NCI-H2171 (cell line): ENCODE measurements at places on chromosomes 2 and 18.

GRCh38 chr18:9824952-9825371 is 60.8 kb upstream of the TXNDC2 start:
- DNase-seq: no peak

DNA sequence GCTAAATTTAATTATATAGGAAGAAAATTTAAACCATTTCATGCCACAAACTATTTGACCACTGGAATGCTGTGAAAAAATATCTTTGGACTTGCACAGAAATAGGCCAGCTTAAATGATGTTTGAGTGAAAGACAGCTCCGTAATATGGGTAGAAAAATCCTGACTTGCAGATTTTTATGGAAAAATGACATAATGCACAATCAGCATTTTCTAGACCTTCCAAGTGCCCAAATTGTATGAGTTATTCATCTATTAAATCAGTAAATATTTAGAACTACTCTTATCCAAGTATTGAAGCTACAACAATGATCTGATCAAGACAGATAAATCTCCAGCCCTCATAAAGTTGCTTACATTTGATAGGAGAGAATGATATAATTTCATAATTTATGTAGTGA is 691.1 kb upstream of the DDX18 start:
- no peak for DNase-seq

DNA sequence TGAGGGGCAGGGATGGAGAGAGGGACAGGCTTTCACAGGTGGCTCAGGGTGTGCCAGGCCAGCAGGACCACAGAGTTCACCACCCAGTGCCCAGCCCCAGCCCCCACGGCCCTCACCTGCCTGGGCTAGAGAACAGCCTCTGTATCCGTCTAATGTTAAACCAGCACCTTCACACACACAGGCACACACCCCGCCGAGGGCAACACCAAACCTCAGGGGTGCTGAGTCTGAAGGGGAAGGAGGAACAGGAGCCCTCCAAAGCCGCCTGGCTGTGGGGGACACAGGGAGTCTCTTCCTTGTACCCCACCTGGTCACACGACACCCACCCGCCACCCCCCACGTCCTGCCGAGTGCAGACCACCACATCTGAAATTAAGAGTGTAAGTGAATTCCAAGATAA is 205.8 kb upstream of the SALL3 start:
- no peak for DNase-seq

- DNase-seq: no peak
Measured at GRCh38 chr2:160499865-160500264, 6.3 kb upstream of the RBMS1 start.

DNA sequence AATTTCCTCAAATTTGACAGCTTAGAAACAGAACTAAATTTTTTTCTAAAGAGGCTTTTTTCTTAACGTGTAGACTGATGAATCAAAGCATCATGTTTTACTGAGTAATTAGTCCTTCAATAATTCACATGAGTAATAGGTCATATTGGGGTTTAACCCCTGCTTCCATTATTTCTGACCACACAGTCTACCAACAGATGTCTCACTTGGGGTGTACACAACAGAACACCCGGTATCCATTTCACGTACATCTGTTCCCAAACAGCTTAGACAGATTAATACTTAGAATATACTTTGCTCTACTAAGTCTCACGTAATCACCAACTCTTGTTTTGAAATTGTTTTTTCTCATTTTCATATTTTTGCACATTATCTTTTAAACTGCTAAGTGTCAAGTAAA is 14.8 kb downstream of the CERKL start:
- DNase-seq: peak; percentile 71

DNA sequence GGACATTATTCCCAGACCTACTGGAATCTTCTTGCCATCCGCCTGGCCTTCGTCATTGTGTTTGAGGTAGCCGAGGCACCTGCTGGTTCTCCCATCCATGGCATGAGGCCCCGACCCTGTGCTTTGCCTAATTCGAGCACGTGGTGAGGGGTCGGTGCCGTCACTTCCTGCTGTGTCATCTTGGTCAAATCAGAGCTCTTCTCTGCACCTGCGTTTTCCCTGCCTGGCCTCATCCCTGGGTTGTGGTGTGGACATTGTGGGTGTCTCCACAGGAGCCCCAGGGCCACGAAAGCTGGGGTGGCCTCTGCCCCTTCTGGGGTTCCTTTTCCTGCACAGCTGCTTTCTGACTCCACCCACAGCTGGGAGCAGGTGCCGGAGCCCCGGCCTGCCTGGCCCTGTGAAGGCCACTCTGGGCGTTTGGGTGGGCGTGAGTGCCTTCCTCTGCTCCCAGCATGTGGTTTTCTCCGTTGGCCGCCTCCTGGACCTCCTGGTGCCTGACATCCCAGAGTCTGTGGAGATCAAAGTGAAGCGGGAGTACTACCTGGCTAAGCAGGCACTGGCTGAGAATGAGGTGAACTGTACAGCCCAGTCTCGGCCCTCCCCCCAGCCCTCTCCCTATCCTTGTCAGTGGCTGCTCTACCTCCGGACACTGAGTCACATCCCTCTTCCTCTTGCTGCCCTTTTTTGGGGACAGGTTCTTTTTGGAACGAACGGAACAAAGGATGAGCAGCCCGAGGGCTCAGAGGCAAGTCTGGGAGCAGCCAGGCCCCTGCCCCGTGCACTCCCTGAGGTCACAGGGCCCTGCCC is 34.9 kb downstream of the ANO7 start:
- DNase-seq: no peak

GRCh38 chr2:234240917-234241316 is 190.4 kb downstream of the SPP2 start:
- no peak for DNase-seq

- DNase-seq: no peak
Measured at GRCh38 chr18:50131591-50131990, 63.4 kb downstream of the MYO5B start.

DNA sequence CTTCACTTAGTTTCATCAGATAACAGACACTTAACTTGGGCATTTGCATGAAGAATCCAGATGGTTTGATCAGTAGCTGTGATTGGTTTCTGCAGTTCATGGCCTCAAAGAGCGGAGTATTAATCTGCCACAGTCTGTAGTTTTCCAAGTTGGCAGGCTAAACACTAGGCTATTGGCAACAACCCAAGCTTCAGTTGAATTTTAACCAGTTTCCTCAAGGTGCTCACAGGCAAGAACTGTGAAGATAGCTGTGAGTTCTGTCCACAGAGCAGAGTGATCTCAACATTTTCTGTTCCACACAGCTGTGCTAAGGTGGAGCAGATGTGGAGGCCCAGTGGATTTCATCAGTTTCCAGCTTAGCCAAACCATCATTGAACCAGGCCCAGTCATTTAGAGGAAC is 469.5 kb upstream of the LINC00305 start:
- no peak for DNase-seq

- no peak for DNase-seq
Measured at GRCh38 chr2:38943784-38944183, 54.1 kb downstream of the ARHGEF33 start.

GRCh38 chr2:191905336-191905735 is 58.4 kb upstream of the CAVIN2 start:
- DNase-seq: no peak

- DNase-seq: no peak
Measured at GRCh38 chr2:15640261-15640711, 48.6 kb downstream of the DDX1 start.

DNA sequence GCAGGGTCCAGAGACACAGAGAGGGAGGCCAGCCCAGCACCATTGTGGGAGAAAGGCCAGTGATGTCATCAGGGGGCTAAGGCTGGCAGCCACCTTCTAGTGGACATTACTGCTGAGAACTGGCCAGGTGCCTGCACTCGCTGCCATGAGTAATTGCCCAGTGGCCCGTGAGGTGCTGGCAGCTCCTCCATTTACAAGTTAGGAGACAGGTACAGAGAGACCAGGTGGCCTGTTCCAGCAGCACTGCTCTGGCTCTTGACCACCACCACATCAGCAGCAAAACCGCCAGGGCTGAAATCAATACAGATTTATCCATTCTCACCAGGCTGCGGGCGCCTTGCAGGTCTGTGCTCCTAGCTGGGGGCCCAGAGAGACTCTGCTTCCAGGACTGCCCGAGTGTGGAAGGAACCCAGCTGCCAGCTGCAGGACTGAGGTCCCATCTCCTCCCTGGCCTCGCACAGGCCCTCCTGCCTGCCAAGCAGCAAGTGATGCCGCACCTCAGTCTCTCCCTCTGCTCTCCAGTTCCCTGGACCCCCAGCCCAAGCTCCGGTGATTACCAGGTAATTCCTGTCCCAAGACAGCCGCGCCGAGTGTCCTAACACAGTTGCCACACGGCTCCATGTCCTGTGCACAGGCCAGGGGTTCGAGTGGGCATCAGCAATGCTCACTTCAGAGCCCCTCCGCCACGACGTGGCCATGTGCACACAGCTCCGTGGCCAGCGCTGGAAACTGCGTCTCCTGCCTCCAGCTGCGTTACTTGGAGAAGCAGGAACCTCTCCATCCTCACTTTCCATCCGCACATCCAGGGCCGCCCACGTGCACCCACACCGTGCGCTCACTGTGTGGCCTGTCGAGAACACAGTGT is 101.0 kb upstream of the CTDP1 start:
- DNase-seq: no peak

DNA sequence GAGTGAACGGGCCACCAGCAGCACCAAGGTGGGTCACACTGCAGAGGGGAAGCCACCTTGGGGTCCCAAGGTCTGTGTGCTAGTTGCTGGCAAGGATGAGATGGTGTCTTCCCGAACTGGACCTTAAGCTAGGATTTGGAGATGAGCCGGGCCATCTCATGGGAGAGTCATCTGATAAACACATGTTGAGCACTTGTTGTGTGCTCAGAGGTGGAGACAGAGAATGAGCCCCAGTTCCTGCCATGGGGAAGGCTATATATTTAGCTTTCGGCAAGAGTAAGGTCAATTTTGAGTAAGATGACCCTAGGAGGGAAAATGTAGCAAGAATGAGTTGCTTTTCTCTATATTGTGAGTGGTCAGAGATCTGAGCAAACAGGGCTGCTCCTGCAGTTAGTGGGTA is 41.4 kb upstream of the RPL31 start:
- no peak for DNase-seq

GRCh38 chr2:72431737-72432136 is 284.1 kb upstream of the CYP26B1 start:
- DNase-seq: no peak

DNA sequence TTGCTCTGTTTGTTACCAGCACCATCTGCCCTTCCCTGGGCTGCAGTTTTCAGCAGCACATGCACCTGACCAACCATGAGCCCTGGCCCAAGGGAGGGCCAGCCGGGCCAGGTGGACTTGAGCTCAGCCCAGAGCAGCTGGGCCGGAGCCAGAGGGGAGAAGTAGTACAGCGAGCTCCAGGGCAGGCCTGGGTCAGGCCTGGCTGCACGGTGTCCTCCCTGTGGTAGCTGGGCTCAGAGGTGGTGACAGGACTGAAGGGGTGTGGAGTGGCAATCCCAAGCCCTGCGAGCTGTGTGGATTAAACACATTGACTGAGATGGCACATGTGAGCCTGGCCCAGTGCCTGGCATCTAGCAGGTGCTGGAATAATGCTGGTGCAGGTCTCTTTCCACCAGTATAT is 222.2 kb downstream of the GLI2 start:
- DNase-seq: no peak

DNA sequence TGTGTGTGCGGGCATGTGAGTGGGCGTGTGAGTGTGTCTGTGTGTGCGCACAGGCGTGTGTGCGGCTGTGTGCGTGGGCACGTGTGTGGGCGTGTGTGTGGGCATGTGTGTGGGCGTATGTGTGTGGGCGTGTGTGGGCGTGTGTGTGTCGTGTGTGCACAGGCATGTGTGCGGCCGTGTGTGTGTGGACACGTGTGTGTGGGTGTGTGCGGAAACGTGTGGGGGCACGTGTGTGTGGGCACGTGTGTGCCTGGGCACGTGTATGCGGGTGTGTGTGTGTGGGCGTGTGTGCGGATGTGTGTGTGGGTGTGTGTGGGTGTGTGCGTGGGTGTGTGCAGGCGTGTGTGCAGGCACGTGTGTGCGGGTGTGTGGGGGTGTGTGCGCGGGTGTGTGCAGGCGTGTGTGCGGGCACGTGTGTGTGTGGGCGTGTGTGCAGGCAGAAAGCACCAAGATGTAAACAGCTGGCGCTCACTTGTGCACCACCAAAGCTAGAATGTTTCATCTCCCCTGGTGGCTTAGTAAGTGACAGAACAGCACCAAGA is 31.2 kb upstream of the ALKAL2 start:
- DNase-seq: no peak
